ENCODE measurements at places on chromosomes 7 and 10. TPM values are rescaled to one million over a fixed set of nuclear protein-coding genes. Genes with fewer than 3 reads are reported as not detected.

DNA sequence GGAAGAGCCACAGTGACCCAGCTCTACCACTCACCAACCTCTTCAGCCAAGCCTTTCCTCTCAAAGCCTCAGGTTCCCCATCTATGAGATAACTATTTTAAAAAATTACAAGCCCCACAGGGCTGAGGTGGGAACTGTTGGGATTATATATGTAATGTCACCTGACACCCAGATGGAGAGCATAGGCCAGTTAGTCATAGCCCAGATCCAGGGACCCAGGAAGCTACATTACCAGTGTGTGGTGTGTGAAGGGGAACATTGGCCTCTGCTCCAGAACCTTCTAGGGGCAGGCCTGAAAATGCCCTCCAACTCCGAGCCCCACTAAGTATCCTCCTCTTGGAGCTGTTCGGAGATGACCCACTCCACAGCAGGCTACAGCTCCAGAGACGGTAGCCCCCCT lies 162.4 kb downstream of the NRF1 start:
- DNase-seq: no peak

DNA sequence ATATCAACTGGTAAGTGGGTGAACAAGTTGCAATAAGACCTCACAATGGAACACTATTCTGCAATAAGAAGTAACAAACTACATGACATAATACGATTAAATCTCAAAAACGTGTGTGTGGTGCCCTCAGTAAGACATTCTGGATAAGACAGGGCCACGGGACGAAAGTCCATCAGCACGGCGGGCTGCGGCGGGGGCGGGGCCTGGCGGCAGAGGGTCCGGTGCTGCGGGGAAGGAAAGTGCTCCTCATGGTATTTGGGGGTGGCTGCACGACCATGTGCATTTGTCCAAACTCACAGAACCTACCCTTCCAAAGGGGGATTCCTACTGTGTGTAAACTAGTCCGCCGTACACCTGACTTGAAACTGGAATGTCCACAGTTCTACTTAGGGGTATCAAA lies 341.8 kb downstream of the TCERG1L start:
- no peak for DNase-seq

DNA sequence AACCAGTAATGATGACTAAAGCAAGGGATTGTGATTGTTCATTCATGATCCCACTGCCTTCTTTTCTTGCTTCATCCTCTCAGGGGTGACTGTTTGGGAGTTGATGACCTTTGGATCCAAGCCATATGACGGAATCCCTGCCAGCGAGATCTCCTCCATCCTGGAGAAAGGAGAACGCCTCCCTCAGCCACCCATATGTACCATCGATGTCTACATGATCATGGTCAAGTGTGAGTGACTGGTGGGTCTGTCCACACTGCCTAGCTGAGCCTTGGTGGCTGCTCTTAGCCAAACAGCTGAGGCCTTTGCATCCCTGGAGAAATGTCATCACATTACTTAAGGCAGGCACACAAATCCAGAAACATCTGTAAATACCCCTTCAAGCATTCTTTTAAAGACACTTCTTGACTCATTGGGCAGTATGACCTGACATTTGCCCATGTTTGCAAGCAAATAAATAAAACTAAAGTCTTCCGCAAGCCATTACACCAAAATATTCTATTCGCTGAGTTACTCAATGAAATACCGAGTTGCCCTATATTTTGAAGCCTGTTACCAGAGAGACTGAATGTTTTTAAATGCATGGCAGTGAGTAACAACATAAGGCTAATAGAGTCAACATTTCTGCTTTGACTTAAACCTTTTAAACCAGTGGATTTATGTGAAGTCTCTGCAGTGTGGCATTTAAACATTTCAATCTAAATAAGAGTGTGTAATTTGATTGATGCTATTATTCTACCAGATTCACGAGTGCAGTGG lies 166.3 kb upstream of the LANCL2 start:
- DNase-seq: no peak

Gene SYT15B
- not detected for total RNA-seq

Gene PRRT4
- total RNA-seq: 0.63 TPM

Gene PDZD7
- total RNA-seq: 3.1 TPM

Gene NODAL
- not detected for total RNA-seq

Gene MBLAC1
- 4.4 TPM for total RNA-seq

Gene LDB3
- total RNA-seq: 0.08 TPM

Gene INMT
- 0.69 TPM for total RNA-seq

Gene CYP26C1
- total RNA-seq: not detected

Data from CD4-positive, alpha-beta T cell (primary cell).